H9 (cell line): ENCODE measurements at places on chromosomes 6 and 20.

DNA sequence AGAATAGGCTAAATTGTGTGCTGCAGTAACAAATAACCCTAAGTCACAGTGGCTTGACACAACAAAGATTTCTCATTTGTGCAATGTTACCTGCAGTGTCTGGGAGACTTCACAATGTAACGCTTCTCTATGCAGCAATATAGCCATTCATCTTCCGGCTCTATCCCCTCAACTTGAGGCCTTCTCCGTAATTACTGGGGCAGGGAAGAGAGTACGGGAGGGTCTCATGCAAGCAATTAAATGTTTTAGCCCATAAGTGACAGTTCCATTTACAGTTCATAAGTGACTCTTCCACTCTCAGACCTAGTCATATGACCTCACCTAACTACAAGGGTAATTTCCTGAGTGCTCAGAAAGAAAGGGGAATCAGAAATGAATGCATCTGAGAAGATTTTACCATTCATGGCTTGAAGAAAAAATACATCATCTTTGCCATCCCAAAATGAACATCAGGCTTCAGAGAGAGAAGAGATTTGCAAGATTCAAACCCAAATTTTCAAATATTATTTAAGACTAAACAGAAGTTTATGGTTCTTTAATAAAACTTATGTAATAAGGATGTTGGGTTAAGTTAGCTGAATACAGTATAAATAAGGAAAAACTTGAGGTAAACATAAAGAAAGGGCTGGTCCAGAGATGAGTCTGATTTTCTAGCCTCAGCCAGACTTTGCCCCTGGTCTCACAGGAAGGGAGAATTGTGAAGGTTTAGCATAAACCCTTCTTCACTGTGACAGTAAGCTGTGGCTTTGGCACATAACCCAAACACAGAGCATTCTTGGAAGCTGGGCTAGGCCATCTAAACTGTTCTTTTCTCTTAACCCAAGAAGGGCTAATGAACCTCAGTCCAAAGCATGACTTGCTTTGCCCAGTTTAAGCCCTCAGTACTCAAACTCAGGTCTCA, 13.3 kb downstream of the GPR6 start:
- no peak for DNase-seq
- no peak overlapping the region for H3K4me3 ChIP-seq
- no peaks in the 10 kb centered on the region for H3K27me3 ChIP-seq
- no peaks in the 10 kb centered on the region for H3K4me1 ChIP-seq

DNA sequence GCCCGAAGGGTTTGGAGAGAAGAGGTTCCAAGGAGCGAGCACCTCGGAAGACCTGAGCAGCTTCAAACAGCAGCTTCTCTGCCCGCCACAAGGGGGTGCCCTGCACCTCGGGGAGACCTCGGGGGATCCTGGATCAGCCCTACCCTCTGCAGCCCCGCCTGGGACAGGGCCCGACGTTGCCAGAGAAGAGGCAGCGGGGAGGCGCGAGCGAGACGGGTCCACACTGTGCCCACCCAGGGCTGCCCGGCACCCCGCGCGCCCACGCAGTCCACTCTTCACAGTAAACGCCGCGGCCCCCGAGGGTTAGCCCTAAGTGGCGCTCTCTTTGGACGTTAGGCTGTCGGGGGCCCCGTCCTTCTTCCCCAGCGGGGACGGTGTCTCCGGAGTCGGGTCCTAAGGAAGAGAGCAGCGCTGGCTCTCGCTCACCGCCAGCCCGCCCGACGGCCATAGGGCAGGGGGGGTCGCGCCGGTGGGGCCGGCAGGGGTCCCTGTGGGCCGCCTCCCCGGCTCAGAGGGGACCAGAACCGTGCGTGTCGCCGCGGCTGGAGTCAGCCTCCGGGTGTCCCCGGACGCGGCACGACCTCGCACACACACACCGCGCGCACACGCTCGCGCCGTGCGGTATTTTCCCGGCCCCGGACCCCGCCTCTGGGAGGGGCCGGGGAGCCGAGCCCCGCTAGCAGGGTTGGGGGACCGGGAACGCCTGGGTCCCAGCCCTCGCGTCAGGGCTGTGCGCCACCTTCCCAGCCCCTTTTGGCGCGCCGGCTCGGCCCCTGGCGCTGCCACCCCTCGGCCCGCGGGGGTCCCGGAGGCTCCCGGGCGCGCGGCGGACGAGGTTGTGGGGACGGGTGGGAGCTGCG, 929 bp downstream of the CDH22 start:
- H3K4me3 ChIP-seq, result peak overlapping the region; percentile 47

DNA sequence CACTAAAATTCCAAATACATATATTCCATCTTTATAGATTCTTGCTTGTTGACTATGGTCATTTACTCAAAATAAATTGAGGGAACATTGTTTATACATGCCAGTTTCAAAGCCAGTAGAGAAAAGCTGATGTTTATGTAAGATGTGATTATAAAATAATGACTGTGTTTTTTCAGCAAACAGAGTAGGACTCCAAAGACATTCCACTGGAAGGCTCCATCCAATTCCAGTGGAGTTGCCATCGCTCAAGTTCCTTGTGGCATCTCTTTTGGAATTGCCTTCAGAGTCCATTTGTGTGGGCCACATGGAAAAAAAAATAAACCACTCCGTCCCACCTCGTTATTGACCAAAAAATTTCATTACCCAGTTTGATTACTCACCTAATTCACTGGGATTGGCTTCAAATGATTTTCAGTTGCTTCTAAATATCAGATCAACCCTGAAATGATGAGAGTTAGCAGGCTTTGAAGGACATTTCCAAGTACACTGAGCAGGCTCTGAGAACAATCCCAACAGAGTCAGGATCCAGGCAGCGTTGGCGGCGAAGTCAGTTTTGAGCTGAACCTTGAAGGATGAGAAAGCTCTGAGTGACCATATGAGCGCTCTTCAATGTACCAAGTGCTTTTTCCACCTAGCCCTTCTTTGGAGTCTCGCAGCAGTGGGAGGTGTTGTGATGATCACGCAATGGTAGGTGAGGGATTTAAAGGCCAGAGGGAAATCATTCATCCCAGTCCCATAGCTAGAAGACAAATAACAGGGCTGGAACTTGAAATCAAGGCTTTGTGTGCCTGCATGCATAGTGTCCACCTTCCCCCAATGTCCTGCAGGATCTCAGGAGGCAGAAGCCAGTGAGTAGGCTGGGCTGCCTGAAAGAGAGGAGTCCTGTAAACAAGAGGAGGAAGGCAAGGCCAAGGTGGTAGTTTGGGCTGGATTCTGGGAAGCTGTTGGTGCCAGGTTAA, 281.7 kb downstream of the CDC5L start:
- H3K27ac ChIP-seq, result no peak overlapping the region
- peaks cover 26% of the 10 kb centered on the region for H3K4me1 ChIP-seq
- peaks cover 2% of the 10 kb centered on the region; the same call in 2 of the 3 replicates for H3K36me3 ChIP-seq
- peak; percentile 6 for DNase-seq
- H3K27me3 ChIP-seq, result no peaks in the 10 kb centered on the region

DNA sequence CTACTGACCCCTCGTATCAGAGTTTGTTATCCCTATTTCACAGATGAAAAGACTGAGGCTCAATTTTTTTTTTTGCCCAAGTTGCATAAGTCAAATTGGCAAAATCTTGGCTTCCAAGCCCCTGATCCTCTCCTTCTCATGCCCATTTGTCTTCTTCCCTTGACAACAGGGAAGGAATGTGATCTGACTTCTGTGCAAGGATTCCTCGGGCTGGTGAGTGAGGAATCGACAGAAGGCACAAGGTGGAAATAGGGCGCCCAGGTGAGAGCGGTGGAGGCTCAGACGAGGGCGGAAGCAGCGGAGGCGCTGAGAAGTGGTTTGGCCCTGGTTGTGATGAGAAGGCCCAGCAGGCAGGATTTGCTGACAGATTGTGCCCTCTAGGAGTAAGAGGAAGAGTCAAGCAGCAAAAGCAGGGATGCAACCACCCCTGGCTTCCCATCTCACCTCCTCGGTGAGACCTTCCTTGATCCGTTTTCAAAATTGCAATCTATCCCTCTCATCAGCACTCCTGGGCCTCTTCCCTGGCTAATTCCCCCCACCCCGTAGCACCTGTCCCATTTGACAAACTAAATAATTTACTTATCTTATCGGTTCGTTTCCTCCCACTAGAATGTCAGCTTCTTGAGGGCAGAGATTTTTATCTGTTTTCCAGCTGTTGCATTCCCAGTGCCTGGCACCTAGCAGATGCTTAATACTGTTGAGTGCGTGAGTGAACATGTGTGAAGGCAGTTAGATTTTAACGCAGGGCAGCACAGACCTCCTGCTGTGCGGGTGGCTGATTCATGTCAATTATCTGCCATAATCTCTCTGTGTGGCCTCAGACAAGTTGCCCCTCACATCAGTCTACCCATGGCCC, 3.7 kb upstream of the SIRPA start:
- peaks cover 14% of the 10 kb centered on the region for H3K27me3 ChIP-seq
- no peak overlapping the region for H3K4me3 ChIP-seq
- no peaks in the 10 kb centered on the region; the same call in 1 of the 2 replicates for H3K4me1 ChIP-seq
- no peak for DNase-seq
- H3K27ac ChIP-seq, result no peak overlapping the region

- no peak overlapping the region for H3K4me3 ChIP-seq
- no peak for DNase-seq
- H3K27ac ChIP-seq, result no peak overlapping the region
Measured at GRCh38 chr6:36722879-36723278, 25.3 kb downstream of the RAB44 start.

- no peak overlapping the region; the same call in 1 of the 3 replicates for H3K4me3 ChIP-seq
- peak; percentile 95 for DNase-seq
- no peak overlapping the region for H3K27ac ChIP-seq
- H3K27me3 ChIP-seq, result no peaks in the 10 kb centered on the region
Measured at GRCh38 chr20:62937268-62938104, 461 bp upstream of the GID8 start.

DNA sequence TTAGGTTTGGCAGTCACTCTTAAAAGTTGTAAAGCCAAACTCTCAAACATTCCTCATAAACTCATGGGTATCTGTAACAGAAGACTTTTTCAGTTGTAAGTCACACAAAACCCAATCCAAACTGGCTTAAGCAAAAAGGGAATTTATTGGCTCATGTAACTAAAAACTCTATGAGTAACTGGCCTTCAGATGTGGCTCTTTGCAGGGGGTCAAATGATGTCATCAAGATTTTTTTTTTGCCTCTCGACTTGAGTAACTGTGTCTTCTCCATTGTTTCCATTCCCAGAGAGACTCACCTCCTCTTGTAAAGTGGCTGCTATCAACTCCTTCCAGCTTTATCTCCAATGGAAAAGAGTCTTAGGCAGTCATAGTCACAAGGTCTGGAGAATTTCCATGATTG, 645.0 kb downstream of the DHX35 start:
- DNase-seq, result no peak
- H3K27me3 ChIP-seq, result no peaks in the 10 kb centered on the region
- H3K4me1 ChIP-seq, result peaks cover 3% of the 10 kb centered on the region; the same call in 1 of the 2 replicates
- H3K27ac ChIP-seq, result no peak overlapping the region
